ENCODE measurements at places on chromosomes 16 and 17.
A peak's percentile ranks its signal among the peaks of the same experiment; 100 is the strongest.

DNA sequence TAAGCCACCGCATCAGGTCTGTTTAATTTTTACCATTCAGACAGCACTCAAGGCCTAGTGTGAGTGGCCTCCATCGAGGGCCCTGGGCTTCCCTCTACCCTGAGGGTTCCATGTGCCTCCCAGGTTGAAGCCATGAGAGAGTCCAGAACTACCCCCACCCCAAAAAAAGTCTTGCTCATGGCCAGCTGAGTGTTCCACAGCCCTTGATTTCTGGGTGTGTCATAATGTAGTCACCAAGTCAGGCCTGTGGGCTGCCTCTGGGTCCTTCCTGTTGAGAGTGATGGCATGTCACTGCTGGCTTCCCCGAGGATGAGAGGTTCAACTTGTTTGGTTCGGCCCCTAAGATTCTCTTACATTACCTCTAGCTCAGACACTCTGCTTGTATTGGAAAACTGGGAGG, 100.6 kb downstream of the PITPNC1 start:
- DNase-seq, result no peak

GRCh38 chr17:1882836-1883235, 53.0 kb downstream of the RPA1 start:
- DNase-seq, result no peak

DNA sequence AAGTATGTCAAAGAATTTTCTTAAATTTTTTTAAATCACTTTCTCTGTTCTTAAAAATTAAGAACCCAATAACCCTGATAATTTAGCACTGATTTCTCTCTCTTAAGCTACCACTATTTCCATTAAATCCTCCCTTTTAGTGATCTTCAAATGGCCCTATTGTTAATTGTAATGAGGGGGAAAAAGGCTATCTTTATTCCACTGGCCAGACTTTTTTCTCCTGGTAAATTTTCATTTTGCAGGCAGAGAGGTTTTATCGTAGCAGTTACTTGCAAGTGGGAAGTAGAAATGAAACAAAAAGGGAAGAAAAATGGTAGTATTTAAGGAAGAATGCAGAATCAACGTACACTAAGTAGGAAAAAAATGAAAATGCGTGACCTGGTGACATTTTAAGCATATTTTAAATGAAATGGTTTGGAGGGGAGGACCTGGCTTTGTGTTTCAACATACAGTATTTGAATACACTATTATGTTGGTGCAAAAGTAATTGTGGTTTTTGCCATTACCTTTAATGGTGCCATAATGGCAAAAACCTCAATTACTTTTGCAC, 224.9 kb downstream of the TANC2 start:
- DNase-seq, result no peak

DNA sequence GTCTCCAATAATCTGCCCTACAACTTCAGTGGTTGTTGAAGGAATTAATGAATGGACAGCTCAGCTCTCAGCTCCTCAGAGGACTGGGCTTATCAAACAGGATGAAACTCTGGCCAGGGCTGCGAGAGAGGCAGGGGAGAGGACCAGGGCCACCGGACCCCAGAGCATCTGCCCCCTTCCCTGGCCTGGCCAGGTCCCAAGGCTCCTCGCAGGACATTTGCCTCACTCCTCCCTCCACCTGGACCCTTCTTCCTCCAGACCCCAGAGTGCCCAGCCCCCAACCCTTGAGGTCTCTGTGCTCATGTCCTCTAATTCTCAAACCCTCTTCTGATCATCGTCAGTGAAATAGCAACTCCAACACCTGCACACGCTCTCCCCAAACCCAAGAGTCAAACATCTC, 3.7 kb downstream of the CD300C start:
- DNase-seq, result no peak

GRCh38 chr17:33515974-33516373, 222.9 kb upstream of the ASIC2 start:
- no peak for DNase-seq

- DNase-seq, result no peak
Measured at GRCh38 chr17:68020409-68020756, 15.2 kb upstream of the KPNA2 start.

- peak; percentile 44 for DNase-seq
Measured at GRCh38 chr16:66481943-66482390, 54.9 kb downstream of the BEAN1 start.

DNA sequence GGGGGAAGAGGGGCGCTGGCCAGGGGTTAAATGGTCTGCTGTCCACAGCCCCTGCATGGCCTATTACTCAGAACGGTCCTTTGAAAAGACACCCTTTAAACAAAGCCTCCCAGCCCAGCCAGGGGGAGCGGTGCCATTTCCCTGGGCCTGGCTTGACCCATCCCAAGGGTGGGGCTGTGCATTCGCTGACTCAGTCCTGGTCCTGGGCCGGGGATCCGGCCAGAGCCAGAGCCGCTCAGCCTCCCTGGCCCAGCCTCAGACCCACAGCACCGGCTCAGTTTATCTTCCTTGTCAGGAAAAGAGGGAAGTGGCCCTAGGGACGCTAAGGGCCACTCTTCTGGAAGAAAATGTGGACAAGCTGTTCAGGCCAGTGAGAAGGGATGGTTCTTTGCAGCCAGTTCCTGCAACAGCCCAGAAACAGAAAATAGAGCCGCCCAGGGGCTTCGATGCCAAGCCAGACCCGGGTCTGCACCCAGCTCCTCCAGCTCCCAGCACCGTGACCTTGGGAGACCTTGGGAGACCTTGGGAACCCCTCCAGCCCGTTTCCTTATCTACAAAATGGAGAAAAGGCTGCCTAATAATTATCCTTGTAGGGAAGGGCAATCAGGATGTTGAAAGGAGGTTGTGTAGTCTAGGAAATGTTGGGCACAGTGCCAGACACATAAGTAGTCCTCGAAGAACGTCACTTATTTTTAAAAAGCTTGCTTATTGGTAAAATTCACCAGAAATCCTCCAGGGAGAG, 82.5 kb downstream of the ZDHHC7 start:
- DNase-seq, result peak; percentile 89

GRCh38 chr17:50842506-50843149, 7.2 kb downstream of the WFIKKN2 start:
- DNase-seq, result no peak

GRCh38 chr16:4506450-4506849, 30.3 kb downstream of the HMOX2 start:
- DNase-seq, result peak; percentile 77

DNA sequence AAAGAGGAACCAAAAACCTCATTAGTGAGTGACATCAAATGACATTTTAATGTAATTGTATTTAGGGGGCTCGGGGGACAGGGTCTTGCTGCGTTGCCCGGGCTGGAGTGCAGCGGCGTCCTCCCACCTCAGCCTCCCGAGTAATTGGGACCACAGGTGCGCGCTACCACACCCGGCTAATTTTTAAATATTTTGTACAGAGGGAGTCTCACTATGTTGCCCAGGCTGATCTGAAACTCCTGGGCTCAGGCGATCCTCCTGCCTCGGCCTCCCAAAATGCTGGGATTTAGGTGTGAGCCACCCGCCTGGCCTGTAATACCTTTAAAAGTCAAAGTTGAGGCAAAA, 581 bp downstream of the SNRNP25 start:
- DNase-seq, result no peak

- no peak for DNase-seq
Measured at GRCh38 chr17:35559495-35560210, 966 bp downstream of the SLFN14 start.

DNA sequence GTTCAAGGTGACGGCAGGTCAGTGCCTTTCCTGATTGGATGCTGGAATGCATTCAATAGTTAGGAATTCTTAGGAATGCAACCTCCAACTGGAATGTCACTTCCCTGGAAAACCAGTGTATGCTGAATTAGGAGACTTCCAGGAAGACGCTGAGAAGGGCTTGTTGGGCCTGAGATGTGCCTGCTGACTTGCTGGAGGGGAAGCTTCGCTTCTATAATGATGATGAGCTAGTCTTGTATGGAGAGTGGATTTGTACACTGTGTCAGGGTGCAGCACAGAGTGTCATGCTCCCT, 45.6 kb downstream of the SMPD3 start:
- no peak for DNase-seq

DNA sequence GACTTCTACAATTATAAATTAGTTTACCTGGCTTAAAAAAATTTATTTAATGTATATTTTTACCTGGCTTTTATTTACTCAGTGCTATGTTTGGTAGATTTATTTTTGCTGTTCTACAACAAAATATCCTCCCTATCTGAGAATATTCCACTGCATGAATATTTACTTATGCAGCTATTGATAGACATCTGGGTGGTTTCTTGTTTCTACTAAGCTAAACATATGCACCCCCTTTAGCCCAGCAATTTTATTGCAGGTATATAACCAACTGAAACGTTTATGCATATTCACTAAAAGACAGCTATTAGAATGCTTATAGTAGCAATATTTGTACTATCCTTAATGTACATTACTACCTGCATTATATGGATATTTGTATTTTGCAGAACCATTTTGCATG, 187.7 kb upstream of the CPHXL start:
- no peak for DNase-seq

DNA sequence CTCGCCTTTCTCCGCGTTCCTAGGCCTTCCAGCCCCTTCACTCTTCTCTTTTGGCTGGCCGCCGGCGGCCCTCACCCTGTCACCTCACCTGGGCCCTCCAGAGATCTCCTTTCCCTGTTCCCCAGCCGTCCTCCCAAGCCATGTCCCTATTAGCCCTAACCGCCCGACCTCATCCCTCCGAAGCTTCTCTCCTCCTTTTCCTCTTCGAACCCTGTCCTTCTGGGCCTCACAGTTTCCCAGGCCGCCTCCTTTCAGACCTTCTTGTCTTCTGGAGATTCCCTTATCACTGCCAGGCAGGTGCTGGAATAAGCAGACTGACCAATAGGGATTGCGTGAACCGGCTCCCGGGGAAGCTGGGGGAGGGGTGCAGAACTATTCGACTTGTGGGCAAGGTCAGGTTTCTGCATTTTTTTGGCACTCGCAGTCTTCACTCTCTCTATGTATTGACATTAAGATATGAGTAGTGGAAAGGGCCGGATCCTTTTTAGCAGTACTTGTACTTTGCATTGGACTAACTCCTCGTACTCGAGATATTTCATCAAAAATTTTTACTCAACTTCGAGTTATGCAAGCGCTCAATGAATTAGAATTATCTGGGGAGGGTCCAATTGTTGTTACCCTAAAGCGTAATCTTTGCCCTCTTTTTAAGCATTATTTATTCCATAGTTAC, 690 bp downstream of the RHOT1 start:
- peak; percentile 32 for DNase-seq

- no peak for DNase-seq
Measured at GRCh38 chr16:59840169-59840568, 1106.1 kb upstream of the GOT2 start.

GRCh38 chr16:72001180-72001874, 1.1 kb upstream of the PKD1L3 start:
- DNase-seq, result no peak

DNA sequence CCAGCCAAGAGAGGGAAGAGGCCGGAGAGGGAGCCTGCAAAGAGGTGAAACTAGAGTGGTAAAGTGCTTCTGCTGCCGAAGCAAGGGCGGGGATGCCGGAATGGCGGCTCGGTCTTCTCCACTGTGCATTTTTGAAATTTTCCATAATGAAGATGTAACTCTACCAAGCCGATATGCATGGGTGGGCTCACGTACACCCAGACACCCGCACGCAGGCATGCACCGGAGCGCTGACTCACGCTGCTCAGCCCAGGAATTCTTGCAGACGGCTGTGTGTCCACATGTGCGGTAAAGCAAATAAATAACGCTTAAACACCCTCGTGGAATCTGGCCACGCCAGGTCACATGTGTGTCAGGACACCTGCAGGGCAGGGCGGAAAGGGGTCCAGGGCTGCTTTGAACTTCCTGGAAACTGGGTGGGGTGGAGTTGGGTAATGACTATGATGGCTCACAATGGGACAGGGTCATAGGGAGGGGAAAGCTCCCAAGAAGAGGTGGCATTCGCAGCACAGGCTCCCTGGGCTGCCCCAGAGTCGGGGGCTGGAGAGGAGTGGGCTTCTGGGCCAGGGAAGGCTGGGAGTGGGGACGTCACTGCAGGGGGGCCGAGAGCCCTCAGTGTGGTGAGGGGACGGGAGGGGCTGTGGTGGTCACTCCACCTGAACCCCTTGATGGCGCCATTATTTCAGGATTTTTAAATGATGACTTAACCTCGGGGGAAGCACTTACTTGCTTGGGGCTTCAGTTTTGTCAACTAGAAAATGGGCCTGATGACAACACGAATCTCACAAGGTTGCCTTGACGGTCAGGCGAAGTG, 265.5 kb downstream of the PARN start:
- no peak for DNase-seq

Measured in tibial artery (tissue), 4 donors.